Activated T-helper 9 cell treated with anti-CD3 and anti-CD28 coated beads, Interleukin-2, amount 50 U/mL, for 16 hours (primary cell): ENCODE measurements at places on chromosomes 4 and X.

- no peak for DNase-seq
Measured at GRCh38 chr4:158767451-158767850, 1.4 kb upstream of the FNIP2 start.

- DNase-seq, result peak; percentile 67
Measured at GRCh38 chrX:24024819-24025740, 1.9 kb downstream of the KLHL15 start.

DNA sequence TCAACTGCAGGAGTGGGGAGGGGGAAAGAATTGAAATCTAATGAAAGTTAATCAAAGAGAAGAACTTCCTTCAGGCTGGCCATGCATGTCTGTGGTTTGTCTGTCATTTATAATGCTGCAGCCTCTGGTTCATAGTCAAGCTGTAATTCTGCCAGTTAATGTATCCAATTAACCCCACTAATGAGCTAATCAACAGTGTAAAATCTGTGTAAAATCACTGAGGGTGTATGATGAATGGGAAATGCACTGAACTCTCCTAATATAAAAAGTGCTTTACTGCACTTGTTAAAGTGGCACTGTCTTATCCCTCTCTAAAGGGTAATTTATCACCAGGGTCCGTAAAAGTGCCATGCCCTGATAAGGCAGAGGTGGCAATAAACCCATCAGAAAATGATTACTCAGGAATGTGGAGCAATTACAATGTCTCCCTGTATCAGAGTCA, 798.1 kb downstream of the PDHA2 start:
- no peak for DNase-seq

GRCh38 chrX:137234651-137235402, 201.0 kb upstream of the GPR101 start:
- no peak for DNase-seq

DNA sequence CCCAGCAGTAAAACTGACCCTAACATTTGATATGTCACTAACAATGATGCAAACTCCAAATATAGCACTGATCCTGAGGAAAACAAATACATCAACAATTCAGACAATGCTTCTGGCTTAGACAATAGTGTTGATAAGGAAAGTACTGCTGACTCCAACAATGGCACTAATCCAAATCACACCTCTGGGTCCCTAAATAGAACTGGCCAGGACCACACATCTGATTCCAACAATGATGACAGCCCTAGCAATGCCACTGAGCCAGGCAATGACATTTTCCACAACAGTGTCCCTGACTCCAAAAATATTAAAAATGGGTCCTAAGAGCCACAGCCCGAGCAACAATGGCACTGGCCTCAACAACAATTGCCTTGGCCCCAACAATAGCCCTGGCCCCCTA, 243.1 kb upstream of the APOOL start:
- DNase-seq, result no peak
